ENCODE measurements at places on chromosomes 3 and 15. TPM values are rescaled to one million over a fixed set of nuclear protein-coding genes. Genes with fewer than 3 reads are reported as not detected.
A peak's percentile ranks its signal among the peaks of the same experiment; 100 is the strongest.

DNA sequence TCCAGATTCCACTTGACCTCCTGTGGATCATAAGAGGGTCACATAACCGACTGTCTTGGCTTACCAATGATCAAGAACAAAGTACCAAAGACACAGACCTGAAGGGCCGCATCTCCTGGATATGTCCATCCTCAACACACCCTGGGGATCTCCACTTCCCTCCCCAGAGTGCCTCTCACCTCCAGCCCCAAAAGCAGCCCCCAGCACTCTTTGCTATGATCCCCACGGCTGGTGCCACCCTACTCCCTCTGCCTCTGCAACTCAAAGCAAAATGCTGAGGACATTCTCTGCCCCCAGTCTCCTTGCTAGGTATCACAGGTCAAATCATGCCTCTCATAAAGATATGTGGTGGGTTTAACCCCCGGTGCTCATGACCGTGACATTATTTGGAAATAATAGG is 32.7 kb downstream of the SLCO2A1 start:
- no peak for DNase-seq

GRCh38 chr3:74844428-74844827 is 230.0 kb upstream of the CNTN3 start:
- no peak for DNase-seq

DNA sequence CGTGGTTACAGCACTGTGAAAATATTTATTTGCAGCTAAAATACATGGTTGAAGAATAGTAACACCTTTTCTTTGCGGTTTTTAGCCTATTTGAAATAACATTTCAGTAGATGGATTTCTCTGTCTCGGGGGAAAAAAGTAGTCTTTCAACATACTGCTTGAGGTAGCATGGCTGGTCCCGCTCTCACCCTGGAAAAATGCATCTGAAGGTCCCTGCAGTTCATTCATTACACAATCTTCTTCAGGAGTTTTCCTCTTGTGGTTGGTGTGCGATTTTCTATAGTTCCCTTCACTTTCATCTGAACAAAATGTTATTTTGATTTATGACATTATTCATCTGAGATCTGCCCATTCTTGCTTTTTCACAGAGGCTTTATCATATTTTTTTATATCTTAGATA is 75.9 kb downstream of the STRIT1 start:
- DNase-seq = no peak

DNA sequence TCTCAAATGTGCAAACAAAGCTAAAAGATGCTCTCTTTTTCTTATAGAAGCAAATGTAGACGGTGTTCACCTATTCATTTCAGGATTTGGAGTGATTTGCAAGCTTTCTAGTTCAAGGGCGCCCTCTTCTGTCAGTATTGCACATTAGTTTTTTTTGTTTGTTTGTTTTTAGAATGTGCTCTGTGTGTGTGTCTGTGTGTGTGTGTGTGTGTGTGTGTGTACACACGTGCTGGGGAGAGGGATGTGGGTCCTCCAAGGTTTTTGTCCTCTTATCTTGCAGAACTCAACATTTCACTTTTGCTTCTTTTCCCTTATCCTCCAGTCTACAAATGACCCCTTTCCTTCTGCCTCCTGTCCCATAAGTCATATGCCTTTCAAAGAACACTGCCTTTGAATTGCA is 23.5 kb downstream of the DNAH1 start:
- DNase-seq = peak; percentile 48

DNA sequence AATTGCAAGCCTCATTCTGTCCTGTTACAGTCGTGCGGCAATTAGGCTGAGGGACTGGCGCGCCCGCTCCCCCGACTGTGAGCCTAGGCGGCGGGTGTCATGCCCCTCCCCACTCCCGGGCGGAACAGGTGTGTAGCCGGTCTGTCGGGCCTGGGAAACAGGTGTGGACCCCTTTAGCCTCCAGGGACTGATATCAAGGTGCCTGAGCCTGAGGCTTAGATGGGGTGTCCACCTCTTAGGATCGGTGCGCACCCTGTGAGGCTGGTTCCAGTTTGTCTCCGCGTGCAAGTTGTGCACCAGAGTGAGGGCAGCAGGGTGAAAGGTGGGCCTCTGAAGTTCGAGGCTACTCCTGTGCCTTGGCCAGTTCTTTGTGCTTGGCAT is 686 bp downstream of the VPS8 start:
- DNase-seq = peak; percentile 36

Gene GOLGA8G
- total RNA-seq = not detected

Gene SLC12A1
- total RNA-seq = not detected

Gene CCDC13
- 0.68 TPM for total RNA-seq

GRCh38 chr3:86984271-86984670 is 6.7 kb downstream of the VGLL3 start:
- no peak for DNase-seq

- no peak for DNase-seq
Observed at GRCh38 chr15:75145027-75145841, 56.4 kb upstream of the C15orf39 start.

- DNase-seq = no peak
Observed at GRCh38 chr3:132368515-132368914, 48.8 kb upstream of the DNAJC13 start.

DNA sequence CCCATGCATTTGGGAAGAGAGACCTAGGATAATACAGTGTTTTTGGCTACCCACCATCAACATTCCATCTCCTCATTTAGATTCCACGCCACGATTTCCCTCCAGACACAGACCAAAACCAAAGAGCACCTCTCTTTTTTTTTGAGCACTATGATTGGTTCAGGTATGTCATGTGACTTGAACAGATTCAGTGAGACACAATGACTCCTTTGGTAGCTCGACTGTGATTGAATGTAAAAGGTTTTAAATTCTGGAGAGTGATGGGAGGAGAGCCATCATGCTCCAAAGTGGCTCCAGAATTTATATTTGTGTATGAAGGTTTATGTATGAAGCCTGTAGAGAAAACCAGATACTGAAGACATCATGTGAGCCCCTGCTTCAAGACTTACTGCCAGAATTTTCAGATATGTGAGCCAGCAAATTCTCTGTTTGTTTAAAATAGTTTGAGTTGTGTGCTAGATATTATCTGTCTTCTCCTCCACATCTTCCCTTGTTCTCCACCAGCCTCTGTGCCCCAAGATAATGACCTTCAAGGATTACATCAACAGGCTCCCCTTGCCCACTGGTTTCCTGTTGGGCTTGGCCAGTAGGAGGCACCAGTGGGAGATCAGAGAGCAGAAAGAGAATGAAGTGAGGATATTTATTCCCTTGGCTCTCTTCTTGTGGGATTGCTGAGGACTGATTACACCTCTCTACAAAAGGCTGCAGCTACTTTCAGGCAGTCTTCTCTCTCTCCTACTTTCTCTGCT is 12.5 kb downstream of the MYD88 start:
- no peak for DNase-seq

Gene LPP
- 219 TPM for total RNA-seq

DNA sequence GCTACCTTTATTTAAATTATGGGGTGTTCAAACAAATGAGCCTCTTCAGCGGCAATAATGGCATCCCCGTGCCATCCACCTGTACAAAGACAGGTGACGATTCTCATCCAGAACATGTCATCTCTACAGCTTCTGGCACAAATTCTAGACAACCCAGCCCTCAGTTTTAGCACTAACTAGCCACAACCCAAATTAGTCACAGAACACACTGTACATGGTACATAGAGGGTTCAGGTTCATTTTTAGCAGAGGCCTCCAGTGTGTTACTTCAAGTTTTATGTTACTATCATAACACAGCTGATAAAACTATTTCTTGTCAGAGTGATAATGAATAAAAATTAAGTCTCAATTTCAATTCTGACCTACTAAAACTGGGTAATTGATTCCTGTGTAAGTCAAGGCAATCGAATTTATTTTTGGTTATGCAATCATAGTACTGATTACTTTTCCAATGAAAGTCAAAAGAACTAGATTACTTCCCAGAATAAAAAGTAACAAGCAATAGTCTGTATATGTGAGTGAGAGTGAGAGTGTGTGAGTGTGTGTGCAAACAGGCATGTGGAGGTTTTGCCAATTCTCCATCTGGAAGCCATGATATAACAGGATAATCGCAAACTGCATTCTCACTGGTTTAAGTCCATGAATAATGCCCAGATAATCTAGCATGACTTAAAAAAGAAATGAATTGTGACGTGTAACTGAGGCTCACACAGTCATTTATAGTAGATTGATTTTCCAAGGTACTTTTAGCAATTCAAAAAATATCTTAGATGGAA is 37.4 kb downstream of the SHQ1 start:
- no peak for DNase-seq

Gene PLAAT1
- total RNA-seq = 7.3 TPM

Gene CYP1A1
- 3.4 TPM for total RNA-seq

GRCh38 chr3:156037356-156037755 is 83.0 kb upstream of the KCNAB1 start:
- DNase-seq = no peak

DNA sequence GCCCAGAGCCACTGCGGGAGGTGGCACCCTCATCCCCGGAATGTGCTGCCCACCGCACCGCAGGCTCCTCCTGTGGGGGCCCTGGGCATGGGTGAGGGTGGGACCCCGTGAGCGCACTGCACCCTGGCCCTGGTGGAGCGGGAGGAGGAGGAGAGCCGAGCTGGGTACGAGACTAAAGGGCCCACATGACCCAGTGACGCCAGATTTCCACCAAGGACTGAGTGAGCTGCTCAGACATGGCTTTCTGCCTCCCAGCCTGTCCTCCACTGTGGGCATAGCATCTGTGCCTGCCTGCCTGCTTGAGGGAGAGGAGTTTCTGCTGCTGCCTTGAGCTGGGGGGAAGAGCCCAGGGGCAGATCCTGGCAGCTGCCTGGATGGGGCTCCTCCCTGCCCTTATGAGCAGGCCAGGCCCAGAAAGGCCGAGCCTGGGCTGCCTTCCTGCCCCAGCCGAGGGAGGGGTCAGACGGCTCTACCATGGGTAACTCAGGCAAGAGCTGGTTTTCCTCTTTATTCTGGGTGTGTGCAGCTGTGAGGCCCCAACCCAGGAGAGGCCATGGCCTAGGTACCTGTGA is 88.4 kb downstream of the VGLL4 start:
- no peak for DNase-seq

- DNase-seq = no peak
Observed at GRCh38 chr3:32945136-32945535, 6.3 kb upstream of the CCR4 start.

DNA sequence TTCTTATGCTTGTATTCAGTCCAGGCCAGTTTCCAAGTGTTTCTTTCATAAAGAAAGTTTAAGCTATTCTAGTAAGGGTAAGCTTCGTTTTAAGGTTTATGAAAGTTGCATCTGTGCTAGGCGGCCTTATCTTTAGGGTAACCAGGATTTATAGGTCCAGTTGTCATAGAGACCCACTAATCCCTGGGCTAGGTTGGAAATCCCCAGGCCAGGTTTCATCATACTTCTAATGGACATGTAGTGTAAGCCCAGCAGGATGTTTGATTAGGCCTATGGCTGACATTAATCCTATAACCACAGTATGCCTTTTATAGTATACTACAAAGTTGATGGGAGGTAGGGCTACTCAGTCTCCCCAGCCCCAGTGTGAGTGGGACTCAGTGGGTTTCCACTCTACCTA is 312.4 kb downstream of the CACNA2D3 start:
- DNase-seq = no peak

Gene ALPK3
- 4.6 TPM for total RNA-seq

GRCh38 chr3:133775309-133775708 is 29.1 kb downstream of the TF start:
- DNase-seq = no peak

Gene IFT122
- total RNA-seq = 33.5 TPM

GRCh38 chr3:15367059-15367458 is 34.7 kb upstream of the SH3BP5 start:
- no peak for DNase-seq

DNA sequence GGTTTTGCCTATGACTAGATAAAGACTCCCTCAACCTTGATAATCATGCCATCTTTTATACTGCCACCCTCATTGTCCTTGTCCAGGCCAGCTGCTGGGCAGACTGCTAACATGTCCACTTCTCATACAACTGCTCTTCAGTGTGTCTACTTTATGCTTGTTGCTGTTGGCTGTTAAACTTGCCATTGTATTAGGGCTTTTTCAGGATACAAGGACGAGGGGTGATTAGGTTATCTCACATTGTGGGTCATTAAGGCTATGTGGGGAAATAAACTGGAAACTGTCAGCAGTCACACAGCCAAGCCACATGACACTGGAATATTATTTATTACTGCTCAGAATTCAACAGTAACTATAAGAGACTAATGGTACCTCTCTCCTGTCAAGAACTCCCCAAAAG is 36.1 kb downstream of the STARD9 start:
- DNase-seq = no peak
